ENCODE measurements at places on chromosomes 6 and 20. TPM values are rescaled to one million over a fixed set of nuclear protein-coding genes. Genes with fewer than 3 reads are reported as not detected.

SLC29A1 gene
- 5.8 TPM for total RNA-seq

HLA-DQA1 gene
- not detected for total RNA-seq

SDCBP2 gene
- total RNA-seq: 2.1 TPM

C6orf15 gene
- not detected for total RNA-seq

POM121L2 gene
- not detected for total RNA-seq

CCN6 gene
- total RNA-seq: not detected

PTCHD4 gene
- 4.7 TPM for total RNA-seq
